ENCODE measurements at places on chromosomes 1 and 21.

DNA sequence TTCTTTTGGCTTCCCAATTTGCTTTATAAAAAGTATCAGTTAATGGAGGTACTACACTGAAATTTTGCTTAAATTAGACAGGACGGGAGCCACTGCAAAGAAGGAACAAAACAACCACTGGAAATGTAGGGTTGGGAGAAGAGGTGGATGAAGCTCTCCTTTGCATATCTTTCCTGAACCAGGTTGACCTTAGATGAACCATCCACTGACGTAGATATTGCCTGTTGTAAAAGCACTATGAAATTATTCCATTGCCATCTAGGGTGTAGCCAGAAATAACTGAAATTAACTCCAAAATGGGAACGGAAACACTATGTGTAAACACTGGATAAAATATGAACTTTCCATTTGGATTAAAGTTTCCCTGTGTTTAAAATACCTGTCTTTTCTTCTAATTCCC is 1.2 kb upstream of the ABL2 start:
- no peak for DNase-seq

DNA sequence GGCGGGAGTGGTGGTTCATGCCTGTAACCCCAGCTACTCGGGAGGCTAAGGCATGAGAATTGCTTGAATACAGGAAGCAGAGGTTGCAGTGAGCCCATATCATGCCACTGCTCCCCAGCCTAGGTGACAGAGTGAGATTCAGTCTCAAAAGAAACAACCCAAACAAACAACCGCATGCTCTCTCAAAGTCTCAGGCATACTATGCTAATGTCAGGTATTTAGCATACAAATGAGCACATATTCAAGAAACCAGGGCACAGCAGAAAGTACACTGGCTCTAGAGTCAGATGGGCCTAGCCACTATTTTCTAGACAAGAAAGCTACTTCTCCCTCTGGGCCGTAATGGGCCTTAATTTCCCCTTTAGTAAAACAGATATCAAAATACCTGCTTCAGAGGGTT is 55.0 kb downstream of the ELAVL4 start:
- no peak for DNase-seq

- DNase-seq, result no peak
Observed at GRCh38 chr1:219465212-219466093, 147.5 kb downstream of the ZC3H11B start.

DNA sequence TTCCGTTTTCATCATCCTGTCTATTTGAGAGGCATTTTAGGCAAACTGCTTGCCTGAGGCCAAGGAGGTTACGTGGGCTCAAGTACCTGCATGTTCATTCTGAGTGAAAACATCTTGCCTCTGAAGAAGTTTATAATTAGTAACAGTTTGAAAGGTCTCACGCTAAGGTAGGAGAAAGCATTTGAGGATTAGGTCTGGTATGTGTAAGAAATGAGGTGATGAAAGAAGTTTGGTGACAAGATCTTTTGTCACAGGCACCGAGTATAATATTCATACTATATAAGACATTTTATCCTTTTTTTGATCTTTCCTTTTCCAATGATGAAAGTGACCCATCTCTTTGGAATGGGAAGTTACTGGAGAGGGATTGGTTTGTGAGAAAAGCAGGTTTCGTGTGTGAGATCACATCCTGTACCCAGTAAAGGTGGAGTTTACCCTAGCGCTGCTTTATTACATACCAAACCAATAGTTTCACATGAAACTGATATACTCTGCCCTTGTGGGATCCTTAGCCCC is 98.7 kb upstream of the PDC start:
- DNase-seq, result no peak

DNA sequence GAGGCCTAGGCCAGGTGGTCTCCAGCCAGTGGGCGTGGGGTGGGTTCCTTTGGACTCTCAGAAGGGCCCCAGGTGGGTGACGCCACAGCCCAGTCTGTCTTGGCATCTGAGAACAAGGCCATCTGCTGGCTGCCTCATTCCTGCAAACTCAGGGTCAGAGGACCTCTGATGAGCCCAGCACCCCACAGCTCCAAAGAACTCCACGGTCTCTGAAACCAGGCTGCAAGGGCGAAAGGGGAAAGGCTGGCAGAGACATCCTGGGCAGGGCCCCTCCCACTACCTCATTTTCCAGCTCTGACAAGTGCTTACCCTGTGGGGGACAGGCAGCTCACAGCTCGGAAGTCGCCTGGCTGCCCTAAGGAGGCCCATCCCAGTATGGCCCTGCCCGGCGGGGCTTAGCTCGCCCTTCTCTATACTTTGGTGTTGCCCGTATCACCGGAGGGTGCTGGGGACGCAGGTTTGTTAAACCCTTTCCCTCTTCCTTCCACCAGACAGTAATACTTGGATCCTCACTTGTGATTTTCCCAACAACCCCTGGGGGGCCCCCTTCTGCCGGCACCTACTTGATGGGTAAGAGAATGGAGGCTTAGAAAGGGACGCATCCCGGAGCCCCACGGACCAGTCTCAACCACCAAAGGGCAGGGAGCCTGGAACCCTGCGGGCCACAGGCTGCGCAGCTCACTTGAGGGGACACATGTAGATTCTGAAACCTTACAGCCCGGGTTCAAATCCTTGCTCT is 10.9 kb upstream of the EDN2 start:
- peak; percentile 48 for DNase-seq

DNA sequence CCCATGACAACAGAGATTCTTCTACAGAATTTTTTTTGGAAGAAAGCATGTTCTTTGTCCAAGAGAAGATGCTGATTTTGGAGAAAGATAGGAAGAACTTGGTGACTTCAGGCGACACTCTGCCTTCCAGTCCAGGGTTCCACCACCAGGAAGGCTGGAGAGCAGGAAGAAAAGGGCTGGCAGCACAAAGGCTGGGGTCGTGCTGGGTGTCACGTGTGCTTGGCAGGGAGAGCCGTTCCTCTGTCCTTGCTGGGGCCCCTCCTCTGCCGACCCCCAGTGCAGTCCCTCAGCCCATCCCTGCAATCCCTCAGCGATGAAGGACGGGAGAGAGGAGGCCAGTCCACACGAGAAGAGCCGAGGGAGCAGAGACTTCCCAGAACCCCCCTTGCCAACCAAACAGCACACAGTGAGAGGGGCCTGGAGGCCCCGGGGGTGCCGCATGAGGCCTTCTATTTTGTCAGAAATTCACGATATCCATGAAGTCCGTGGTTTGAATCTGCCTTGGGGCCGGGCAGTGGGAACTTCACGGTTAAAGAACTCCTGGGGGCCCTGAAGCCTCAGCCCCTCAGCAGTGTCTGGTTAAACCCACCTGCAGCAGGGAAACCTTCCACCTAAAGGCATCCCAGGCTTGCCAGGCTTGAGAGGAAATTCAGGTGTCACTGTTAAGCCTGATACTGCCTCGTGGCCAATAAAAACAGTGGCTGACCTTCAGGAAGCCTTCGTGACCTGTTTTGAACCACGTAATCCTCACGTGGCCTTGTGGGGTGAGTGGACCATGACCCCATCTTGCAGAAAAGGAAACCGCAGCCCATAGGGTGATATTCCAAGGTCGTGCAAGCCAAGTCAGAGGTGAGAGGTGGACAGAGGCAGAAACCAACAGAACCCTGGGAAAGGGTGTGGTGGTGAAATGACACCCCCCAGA is 3.4 kb downstream of the KRTAP10-12 start:
- DNase-seq, result no peak

DNA sequence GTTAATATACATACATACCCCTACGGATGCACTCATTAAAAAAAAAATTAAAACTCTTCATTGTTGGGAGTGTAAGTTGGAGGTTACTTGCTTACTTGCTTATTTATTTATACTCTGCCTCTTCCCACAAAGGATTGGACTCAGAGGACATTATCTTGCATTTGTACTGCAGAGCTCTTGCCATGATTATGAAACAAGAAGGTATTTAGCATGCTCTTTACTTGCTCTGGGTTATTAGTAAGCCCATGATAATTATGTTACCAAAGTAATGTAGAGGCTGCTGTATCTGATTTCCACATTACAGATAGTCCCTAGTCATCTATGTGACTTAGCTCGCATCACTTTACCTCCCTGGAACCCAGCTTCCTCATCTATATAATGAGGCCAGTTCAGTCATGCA is 355.1 kb upstream of the PTBP2 start:
- DNase-seq, result no peak
